Activated CD4-positive, alpha-beta T cell treated with anti-CD3 and anti-CD28 coated beads, Interleukin-2, amount 50 U/mL, for 24 hours (primary cell): ENCODE measurements at places on chromosomes 6 and 20.
A peak's percentile ranks its signal among the peaks of the same experiment; 100 is the strongest.

DNA sequence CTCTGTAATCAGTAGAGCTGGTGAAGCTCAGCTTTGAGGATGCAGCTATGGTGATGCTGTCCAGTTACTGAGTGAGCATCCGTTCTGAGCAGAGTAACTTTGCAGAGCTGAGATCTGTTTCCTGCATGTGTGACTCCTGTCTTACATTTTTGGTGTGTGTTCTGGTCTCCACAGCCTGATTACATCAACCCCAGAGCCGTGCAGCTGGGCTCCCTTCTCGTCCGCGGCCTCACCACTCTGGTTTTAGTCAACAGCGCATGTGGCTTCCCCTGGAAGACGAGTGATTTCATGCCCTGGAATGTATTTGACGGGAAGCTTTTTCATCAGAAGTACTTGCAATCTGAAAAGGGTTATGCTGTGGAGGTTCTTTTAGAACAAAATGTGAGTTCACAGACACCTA is 81.6 kb downstream of the FAM120B start:
- DNase-seq, result no peak

DNA sequence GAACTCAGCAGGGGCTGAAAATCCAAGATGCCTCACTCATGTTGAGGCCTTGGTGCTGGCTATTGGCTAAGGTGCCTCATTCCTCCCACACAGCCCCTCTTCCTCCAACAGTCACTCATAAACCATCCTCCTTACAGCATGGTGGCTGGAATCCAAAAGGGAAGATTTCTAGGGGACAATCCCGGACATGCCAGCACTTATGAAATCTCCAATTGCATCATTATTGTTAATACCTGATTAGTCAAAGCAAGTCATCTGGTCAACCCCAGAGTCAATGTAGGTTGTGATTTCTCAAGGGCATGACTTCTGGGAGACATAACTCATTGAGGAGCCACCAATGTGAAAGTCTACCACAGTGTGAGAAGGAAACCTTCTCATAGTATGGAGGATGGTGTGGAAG is 506.6 kb upstream of the NOX3 start:
- DNase-seq, result no peak

DNA sequence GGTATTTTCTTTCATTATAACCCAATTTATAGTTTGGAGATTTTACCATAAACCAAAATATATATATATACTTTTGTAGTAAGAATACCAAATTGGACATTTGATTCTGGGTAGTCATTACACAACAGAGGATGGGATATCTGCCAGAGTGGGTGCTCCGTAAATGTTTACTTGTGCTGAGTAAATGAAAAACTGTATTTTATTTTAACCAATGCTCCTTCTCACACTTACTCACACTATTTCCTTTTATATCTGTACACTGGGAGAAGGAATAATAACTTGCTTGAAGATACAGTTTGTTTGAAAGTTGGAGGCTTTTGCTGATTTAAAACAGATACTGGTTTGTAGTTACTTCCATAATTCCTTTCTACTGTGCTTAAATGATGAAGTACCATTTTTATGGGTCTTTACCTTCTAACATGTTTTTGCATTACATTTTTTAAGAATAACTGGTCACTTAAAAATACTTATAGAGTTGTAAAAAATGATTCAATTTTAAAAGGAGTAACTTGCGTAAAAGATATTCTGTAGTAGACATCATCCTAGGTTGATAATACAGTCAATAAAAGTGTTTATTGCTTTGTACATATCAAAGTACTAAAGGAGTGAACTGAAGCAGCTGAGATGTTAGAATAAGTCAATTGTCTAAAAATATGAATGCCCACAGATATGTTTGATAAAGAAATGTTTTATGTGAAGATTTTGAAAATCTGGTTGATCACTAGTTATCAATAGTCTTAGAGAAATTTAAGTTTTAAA is 411.7 kb downstream of the UTRN start:
- DNase-seq, result no peak

DNA sequence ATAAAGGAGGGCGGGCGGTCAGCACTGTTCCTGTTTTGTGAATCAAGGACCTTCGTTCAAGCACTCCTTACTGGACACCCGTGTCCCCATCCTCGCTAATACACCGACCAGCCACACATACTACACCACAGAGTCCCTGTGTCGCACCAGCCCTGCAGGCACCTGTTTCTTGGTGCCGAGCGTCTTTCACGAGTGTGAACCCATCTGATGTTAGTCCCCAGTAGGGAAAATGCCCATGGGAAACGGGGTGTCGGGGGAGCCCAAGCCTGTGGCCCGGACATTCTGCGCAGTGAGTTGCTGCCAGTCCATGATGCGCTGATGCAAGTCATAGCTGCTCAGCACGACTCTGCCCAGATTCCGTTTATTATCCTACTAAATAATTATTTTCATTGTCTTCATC is 74.7 kb downstream of the TTLL2 start:
- no peak for DNase-seq

DNA sequence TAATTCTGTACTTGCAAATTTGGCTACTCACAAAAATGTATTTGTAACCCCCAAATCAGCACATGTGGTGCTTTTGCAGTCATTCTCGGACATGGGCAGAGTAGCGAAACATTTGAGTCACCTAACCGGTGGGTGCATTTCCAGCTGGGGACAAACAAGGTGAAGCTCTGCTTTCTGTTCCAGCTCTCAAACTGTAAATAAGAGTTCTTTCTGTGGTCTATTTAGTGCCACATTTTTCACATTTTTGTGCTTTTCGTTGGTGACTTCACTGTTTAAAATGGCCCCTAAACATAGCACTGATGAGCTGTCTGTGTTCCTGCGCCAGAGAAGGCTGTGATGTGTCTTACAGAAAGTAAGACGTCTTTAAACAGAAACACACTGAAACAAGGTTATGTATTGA is 244.5 kb downstream of the CDC5L start:
- DNase-seq, result no peak

- DNase-seq, result no peak
These were observed 6.2 kb upstream of the SOX4 start for GRCh38 chr6:21587179-21587960.

DNA sequence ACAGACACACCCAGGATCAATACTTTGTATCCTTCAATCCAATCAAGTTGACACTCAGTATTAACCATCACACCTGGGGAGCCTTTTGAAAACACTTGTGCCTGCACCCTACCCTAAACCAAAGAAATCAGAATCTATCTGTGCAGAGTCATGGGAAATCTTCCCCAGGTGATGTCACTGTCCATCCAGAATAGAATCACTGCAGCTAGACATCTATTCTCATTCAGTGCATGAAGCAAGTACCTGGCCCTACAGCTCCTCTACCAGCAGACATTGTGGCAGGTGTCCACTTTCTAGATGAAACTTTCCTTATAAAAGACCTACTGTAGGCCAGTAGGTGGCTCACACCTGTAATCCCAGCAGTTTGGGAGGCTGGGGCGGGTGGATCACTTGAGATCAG is 262.4 kb upstream of the MARCKS start:
- DNase-seq, result no peak

- DNase-seq, result no peak
These were observed 18.6 kb downstream of the SNX14 start for GRCh38 chr6:85574932-85575598.

- peak; percentile 79 for DNase-seq
These were observed 107.4 kb downstream of the SCML4 start for GRCh38 chr6:107716688-107717089.

DNA sequence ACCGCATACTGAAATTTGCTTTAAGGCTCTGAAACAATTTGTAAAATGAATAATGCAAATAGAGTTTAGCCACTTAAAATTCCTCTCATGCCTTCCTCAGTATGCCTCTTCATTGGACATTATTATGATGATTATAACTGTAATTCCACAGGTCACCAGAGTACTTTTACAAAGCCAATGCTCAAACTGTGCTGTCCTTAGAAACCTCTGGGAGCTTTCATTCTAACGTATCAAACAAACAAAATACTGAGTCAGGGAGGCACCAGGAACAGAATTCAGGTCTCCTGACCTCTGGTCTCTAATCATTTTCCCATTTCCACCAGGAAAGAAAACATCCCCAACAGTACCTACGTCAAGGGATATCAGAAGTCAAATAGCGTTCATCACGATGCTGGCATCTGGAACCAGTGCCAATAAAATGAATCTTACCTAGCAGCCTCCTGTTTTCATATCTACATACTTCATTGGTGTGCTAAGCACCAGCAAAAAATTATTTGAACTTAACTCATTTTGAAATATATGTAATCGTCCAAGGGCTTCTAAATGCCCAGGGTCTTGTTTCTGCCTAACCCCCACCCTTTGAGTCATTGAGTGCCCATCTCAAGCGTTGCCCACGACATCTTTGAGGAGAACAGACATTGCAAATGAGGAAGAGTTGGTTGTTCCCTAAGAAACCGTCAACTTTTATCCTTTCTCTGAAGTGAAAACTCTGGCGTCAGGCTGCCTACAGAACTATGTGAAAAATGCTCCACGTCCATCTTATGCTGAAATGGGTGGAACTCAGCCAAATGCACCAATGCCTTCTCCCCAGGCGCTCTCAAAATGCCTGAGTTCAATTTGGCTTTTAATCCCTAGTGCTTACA is 37.9 kb downstream of the NEDD9 start:
- DNase-seq, result no peak

DNA sequence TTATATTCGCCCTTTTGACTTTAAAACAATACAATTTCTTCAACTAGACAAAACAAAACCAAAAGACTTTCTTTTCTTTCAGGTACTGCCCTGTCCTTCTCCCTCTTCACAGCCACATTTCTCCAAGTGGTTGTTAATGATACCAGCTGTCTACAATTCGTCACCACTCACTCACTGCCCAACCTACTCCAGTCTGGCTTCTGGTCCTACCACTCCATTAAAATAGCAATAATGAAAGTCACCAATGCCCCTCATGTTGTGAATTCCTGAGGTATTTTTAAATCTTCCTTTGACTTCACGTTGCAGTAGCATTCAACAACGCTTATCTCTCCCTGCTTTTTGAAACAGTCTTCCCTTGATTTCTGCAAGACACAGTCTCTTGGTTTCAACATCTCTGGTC is 11.6 kb upstream of the MAN1A1 start:
- no peak for DNase-seq

- no peak for DNase-seq
These were observed 100.5 kb upstream of the SUPT3H start for GRCh38 chr6:45478240-45478639.
